ENCODE measurements at places on chromosomes 11 and 22.

GRCh38 chr11:19013181-19013857, 47.2 kb downstream of the MRGPRX2 start:
- no peak for DNase-seq

GRCh38 chr11:103897160-103897936, 139.1 kb upstream of the DDI1 start:
- DNase-seq = no peak

GRCh38 chr22:23774922-23775436, 2.3 kb downstream of the MMP11 start:
- DNase-seq = no peak

GRCh38 chr22:29483254-29483653, 3.2 kb downstream of the NEFH start:
- no peak for DNase-seq

GRCh38 chr22:41368543-41369423, 13.0 kb upstream of the TEF start:
- DNase-seq = no peak

- DNase-seq = no peak
These were observed 25.2 kb downstream of the MRGPRD start for GRCh38 chr11:68955607-68955958.

DNA sequence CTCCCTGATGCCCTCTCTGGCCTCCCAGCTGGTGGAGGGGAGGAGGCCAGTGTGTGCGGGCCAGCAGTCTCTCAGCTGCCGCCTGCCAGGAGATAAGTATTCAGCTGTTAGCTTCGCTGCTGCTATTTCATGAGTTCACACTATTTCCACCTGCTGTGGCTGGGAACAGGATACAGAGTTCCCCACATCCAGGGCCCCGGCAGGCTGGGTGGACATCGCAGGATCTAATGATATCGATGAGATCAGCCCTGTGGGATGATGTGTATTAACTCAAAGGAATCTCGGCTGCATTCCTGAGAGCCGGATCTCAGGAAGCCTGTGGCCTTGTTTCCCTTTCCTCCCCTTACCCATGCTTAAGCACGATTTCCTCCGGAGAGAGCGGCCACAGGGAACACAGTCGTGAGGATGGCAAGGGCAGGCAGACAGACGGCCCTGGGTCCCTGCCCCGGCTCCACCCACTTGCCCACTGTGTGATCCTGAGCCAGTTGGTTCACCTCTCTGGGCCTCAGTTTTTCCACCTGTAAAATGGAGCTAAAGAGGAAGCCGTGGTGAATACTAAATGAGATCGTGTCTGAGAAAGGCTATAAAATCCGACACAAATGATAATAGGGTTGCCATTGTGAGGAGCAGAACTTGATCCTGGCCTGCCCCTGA, 6.5 kb upstream of the PVALB start:
- DNase-seq = no peak

- DNase-seq = no peak
These were observed 47.5 kb downstream of the PC start for GRCh38 chr11:66910669-66911068.

- peak; percentile 5 for DNase-seq
These were observed 165.0 kb downstream of the SOX6 start for GRCh38 chr11:16191212-16191867.

Data from SW480 (cell line).